Naive B cell (primary cell): ENCODE measurements at places on chromosomes 1 and 21. TPM values are rescaled to one million over a fixed set of nuclear protein-coding genes. Genes with fewer than 3 reads are reported as not detected.

Gene RGS7
- 2.6 TPM for polyA plus RNA-seq

Gene FRRS1
- polyA plus RNA-seq: not detected

Gene LAMC2
- polyA plus RNA-seq: not detected

- DNase-seq: no peak
These were observed 8.1 kb upstream of the TMCO2 start for GRCh38 chr1:40239626-40240025.

- no peak for DNase-seq
These were observed 230.2 kb downstream of the KAZN start for GRCh38 chr1:14828665-14829064.

GRCh38 chr21:27362249-27362648 is 395.4 kb upstream of the ADAMTS5 start:
- no peak for DNase-seq

DNA sequence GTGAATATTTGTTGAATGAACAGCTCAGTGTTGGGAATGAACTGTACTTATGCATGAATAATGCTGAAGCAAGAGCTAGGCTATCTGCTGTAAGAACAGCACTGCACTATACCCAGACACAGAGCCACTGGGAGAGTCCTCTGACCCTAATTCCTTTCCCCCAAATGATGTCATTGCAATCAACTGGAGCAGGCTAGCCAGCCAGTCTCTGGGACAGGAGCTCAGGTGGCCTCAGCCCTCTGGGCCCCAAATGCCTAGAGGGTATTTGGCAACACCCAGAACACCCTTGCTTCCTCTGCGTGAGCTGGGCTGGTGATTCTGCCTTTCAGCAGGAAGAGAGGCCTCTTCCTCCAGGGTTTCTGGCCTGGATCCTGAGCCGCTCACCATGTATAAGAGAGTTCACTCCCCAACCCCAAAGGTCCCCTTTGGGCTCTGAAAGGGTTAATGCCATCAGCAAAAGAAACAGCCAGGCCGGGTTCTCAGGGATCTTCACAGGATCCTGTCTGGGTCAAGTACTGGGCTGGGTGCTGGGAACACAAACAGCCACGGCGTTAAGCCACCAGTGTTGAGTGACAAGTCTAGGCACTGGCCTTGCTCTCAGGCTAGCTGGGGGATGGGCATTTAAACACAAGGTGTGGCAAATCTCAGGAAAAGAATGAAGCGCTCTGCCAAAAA is 3.7 kb upstream of the PADI4 start:
- DNase-seq: no peak

GRCh38 chr1:173925306-173926242 is 8.4 kb upstream of the SERPINC1 start:
- no peak for DNase-seq

DNA sequence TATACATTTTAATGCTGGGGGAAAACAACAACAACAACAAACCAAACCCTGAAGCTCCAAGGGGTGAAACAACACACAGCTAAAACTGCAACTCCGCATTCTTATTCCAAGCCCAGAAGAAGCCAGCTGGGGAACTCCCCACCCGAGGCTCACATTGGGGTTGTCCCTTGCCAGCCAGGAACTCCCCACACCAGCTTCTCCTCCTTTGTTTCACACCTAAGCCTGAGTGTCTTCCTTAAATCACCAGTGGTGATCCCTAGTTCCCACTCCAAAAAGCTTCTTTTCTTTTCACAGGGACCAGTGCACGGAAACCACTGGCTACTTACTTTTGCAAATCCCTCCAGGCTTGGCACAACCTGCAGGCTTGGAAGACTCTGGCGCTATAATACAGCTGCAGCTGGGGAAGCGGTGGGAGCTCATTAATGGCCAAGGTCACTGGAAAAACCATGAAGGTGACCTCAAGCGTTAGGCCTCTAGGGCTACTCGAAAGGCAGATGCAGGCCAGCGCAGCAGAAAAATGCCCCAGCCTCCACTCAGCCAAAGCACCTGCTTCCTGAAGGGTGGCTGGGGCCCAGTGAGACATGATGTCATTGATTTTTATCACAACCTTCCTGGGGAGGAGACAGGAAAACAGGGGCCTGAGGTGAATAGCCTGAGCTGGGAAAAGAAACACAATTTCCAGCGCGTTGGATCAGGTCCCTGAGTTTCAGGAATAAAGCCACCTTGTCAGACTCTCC is 40.1 kb downstream of the TLR5 start:
- DNase-seq: no peak

DNA sequence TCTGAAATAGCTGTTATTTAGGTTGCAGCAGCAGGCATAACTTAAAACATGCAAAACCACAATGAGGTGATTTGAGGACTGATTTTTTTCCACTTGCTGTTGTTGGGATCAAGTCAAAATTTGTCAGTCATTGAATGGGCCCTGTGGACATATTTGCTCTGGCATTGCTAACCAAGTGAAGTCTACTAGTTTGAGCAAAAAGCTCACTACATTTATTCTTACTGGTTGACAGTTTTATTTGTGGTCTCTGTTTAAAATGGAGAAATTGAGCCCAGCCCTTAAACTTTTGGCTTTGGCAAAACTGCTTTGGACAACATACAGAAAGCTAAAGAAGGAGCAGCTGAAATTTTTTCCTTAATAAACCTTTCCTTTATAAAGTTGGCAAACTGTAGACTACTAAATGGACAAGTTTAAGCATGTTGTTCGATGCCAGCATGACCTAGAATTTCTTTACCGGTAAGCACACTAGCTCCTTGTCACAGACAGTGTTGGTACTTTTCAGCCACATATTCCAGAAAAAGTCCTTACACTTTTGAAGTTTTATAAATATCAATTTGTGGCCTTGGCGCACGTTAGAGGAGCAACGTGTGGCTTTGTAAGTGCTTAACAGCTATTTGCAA is 234.6 kb downstream of the USP25 start:
- no peak for DNase-seq

DNA sequence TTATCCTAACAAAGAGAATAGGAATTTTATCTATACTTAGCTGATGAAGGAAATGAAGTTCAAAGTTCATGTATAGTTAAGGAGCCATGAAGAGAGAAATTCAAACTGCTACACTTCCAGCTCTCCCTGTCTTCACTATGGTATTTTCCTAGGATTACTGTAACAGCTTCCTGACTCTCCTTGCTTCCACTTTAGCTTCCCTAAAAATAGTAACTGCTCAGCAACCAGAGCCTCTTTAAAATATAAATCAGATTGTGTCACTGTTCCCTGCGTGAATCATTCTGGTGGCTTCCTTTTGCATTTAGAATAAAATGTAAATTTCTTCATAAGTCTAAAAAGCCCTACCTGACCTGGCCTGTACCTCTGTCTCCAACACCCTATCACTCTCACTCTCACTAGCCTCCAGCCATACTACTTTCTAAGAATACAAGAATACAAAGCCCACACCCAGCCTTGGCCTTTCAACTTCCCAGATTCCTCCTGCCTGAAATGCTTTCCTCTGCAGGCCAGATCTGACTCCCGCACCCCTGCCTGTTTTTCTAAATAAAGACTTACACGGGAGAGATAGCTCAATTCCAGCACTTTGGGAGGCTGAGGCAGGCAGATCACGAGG is 30.5 kb downstream of the OR10J1 start:
- no peak for DNase-seq
